ENCODE measurements at places on chromosomes 12 and 14.

GRCh38 chr12:51759175-51759574 is 89.3 kb downstream of the FIGNL2 start:
- no peak for DNase-seq

GRCh38 chr12:131555197-131555846 is 155.6 kb upstream of the SFSWAP start:
- DNase-seq: no peak

- DNase-seq: no peak
These were observed 8.7 kb upstream of the FGD4 start for GRCh38 chr12:32390572-32391219.

DNA sequence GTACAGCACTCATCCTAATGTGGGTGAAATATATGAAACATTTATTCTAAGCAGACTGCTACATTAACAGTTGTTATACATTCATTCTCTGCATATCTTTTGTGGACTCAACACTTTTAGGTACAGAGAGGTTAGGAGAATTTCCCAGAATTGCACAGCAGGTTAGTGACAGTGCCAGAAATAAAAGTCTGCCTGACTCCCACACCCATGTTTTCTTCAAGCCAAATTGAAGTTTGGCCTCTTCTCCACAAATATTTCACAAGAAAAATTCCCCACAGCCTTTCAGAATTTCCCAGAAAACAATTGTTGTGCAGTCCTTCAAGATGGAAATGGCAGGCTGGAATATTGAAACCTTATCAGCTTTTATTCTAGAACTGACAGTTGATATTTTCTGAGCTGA is 464.8 kb downstream of the RAD51B start:
- no peak for DNase-seq

DNA sequence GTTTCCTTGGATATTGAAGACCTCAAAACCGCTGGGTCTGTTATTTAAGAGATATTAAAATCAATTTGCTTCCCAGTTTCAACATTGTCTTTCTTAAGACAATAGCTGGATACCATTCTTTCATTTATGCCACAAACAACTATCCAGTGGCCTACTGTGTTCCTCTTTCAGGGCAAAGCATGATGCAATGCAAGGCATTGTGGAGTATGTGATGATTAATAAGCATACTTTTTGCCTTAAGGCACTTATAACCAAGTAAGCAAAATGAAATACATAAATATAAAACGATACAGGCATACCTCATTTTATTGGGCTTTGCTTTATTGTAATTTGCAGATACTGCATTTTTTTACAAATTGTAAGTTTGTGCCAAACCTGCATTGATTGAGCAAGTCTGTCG is 45.5 kb downstream of the SCN8A start:
- no peak for DNase-seq

GRCh38 chr14:59273737-59274136 is 85.3 kb downstream of the DAAM1 start:
- DNase-seq: no peak

DNA sequence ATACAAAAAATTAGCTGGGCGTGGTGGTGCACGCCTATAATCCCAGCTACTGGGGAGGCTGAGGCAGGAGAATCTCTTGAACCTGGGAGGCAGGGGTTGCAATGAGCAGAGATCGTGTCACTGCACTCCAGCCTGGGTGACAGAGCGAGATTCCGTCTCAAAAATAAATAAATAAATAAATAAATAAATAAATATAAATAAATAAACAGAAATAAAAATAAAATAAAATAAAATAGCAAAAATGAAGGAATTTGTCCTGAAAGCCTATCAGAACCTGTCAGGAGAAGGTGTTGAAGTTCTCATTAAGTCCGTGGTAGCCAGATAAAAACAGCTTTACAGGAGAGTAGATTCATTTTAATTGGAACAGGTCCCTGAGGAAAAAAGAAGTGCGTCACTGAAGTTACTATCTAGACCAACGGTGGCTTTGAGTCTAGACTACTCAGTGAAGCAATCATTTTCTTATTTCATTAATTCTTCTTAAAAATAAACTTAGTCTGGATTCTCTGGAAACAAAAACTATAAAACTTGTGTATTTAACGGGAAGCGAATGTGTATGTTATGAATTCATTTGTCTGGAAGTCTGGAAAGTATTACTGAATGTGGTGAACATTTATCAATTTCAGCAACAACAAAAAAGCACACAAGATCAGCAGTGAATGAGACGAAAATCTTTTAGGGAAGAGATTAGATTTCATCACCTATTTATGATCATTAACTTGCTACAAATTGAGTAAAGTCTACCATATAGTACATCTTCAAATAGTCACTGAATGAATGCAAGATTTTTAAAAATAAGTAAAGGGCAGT is 248.5 kb upstream of the PDE3A start:
- DNase-seq: no peak

GRCh38 chr14:20476776-20477175 is 7.6 kb downstream of the PNP start:
- no peak for DNase-seq

All from muscle of arm (tissue), 14 donors.